ENCODE measurements at places on chromosomes 1 and 21. TPM values are rescaled to one million over a fixed set of nuclear protein-coding genes. Genes with fewer than 3 reads are reported as not detected.

DNA sequence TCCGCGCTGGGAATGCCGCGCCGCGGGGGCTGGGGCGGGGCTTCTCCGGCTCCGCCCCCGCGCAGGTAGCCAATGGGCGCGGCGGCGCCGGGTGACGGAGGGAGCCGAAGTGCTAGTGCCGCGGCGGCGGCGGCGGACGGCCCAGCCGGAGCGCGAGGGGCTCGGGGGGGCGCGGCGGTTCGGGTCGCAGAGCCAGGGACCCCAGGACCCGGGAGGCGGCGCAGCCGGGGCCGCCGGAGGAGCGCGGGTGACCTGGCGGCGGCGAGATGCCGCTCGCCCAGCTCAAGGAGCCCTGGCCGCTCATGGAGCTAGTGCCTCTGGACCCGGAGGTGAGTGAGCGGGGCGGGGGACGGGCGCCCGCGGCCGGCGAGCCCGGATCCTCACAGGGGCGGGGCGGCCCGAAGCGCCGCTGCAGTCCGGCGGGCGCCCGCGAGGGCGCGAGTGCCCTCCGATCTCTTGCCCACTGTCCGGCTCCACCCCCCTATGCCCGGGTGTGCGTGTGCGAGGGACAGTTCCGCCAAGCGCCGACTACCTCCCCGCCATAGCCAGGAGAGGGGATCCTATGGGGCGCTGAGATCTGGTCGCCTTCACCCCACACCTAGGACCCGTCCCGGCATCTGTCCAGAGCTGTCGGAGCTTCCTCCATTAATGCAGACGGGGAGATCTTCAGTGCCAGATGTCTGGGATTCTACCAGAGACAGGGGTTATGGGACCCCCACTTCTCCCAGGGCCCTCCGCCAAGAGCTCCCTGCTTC lies at the start of gene RPS6KA1:
TSS of gene RPS6KA1 (plus strand) at position 107 of the 755 bp plus-strand sequence. CDS start at position 267, 160 bp downstream.
- DNase-seq, result peak; percentile 68

- DNase-seq, result no peak
These were observed 32.0 kb downstream of the SUSD4 start for GRCh38 chr1:223331929-223332328.

DNA sequence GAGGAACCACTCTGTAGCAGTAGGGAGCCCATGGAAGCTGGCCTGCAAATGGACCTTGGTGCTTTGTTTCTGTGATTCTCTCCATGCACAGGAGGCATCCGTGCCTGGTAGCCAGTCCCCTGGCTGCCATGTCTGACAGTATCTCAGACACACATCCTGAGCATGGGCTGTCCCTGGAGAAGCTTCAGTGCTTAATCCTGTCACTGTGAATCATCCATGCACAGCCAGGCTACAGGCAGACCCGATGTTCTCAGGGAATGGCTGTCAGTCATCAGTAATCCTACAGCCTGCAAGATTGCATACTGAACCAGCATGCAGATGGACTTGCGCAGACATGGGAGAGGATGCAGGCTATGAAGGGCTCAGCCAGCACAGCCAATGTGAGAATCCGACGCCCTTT lies 606.3 kb upstream of the PLXNA2 start:
- DNase-seq, result no peak

DNA sequence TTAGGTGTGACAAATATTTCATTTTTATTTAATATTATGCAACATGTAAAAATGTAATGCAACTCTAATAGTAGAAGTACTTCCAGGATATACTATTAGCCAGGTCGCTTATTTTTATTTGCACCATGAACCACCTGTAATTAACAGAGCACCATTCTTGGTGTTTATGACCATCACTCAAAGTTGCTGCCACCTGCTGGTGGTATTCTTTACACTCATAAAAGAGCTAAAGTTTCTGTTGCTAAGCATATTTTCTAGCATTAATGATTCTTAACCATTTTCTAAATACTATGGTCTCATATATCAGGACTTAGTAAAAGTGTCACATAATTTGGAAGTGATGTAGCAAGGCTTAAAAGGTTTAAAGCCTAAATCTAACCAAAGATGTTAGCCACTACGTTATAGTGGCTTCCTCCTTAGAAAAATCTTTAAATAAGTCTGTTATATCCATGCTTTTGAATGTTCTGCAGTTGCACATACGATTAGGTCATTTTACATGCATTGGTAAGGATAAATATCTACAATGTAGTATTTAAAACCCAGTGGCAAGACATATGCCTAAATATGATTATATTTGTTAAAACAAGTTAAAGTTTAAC lies 244.5 kb downstream of the NEGR1 start:
- DNase-seq, result no peak

GRCh38 chr1:116373431-116374352 lies 648 bp downstream of the ATP1A1 start:
- DNase-seq, result peak; percentile 71

DNA sequence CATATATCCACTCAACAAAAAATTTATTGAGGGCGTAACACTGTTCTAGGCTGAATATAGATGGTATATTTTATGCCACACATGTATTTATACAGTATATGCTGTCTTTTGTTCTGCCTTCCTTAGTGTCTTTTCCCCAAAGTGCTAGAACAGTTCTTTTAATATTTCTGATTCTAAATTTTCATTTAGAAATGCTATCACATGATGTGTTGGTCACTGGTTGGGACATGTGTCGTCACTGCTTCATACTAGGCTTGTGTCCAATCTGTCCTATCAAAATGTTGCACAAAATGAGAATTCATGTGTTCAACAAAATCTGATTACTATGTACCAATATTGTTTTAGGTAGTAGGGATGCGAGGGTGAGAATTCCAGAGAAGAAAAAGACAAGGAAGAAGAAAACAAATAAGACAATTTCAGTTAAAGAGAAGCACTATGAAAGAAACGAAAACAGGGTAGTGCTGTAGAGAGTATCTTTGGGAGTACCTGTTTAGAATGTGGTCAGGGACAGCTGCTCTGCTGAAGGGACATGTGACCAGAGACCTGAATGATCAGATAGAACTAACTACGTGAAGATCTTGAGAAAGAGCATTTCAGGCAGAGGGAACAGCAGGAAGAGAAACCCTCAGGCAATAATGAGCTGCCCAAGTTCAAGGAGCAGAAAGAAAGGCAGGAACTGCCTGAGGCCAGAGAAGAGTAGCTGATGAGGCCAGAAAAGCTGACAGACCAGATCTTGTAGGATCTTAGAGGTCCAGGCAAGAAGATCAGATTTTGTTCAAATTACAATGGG lies 1.3 kb downstream of the KMO start:
- no peak for DNase-seq

- DNase-seq, result no peak
These were observed 75.6 kb upstream of the NGF start for GRCh38 chr1:115413621-115414020.

GRCh38 chr1:1430992-1431844 lies 4.3 kb upstream of the VWA1 start:
- no peak for DNase-seq

- DNase-seq, result no peak
These were observed 187.3 kb upstream of the DMRTA2 start for GRCh38 chr1:50610563-50610962.

DNA sequence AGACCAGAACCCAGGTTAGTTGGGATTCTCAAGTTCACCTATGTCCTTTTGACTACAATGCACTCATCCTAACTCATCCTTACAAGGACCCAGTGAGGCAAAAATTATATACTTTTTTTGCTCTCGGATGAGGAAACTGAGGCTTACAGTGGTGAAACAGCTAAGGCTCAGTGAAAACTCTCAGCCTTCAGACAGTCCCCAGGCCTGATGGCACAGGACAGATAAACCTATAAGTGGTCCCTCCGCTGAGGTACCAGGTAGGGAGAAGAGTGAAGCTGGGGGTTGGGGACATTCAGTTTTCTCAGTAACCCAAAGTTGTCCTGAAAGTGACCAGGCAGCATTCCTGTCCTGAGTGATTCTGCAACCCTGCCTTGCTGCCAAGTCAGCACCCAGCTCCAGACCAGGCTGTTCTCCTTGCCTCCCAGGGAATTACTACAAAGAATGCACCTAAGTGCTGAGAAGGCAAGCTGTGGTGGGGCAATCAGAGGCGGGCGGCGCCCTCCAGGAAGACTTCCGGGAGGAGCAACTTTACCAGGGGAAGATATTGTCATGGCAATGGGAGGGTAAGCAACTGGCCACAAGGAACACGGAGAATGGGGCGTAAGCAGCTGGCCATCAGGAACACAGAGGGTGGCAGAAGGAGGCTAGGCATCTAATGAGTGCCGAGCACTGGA lies 4.6 kb downstream of the TENT5B start:
- no peak for DNase-seq

DNA sequence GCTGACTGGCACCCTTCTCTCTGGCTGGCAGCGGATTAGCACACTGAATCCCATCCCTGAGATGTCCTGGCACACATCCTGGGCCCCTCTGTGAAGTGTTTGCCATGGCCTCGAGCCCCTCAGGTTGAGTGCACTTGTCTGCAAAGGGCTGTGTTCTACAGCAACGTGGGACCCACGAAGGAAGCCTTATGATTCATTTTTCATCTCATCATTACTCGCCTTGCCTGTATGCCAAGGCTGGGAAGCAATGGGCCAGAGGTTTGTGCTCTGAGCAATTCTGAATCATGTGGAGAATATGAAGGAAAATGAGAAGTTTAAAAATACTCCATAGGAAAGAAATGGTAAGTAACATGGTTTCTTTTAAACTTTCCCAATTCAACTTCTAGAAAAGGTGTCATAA lies 124.8 kb upstream of the LMO4 start:
- DNase-seq, result no peak

DNA sequence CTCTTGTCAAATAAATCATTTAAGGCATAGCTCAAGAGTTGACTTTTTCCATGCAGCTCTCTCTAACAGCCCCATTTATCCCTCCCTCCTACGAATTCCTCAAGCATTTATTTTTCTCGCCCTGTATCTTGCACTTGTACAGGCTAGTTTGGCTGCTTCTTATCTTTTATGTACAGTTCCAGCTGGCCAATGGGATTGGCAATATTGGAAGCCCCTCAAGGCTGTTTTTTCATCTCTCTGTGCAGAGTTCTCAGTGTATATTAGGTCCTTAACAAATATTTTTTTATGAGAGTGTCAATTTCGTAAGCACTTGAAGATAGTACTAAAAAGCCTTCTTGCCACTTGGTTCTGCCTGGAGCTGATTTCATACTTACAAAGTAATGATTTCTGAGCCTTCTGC lies 356.0 kb downstream of the ST6GALNAC3 start:
- no peak for DNase-seq

GRCh38 chr1:11598461-11598860 lies 55.8 kb downstream of the FBXO2 start:
- no peak for DNase-seq

DNA sequence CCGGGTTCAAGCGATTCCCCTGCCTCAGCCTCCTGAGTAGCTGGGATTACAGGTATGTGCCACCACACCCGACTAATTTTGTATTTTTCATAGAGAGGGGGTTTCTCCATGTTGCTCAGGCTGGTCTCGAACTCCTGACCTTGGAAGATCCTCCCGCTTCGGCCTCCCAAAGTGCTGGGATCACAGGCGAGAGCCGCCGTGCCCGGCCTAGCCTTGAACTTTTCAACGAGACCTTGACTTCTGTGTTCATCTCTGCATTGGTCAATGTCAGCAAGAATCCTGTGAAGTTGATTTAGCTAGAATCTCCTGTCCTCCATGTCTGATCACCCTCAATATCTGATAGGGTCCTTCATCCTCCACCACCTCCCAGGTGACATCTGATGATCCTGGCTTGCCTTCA lies 11.4 kb upstream of the CNR2 start:
- no peak for DNase-seq

DNA sequence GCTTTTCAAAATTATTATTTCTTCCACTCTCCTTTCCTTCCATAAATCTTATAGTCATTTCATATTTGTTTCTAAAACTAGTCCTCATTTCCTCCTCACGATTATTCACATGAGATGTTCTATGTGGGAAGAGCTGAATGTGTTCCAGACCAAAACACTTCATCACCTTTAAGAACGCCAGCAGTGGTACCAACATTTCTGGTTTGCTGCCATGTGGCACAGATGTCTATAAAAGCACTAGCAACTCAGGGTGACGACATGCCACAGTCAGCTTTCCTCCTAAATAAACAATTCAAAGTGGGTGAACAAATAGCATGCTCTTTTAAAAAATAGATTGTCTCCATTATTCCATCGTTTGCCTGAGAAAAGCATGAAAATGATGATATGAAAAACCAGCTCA lies 1217.8 kb upstream of the ADGRL2 start:
- DNase-seq, result no peak

- DNase-seq, result no peak
These were observed 206.3 kb downstream of the OMA1 start for GRCh38 chr1:58340185-58340584.

DNA sequence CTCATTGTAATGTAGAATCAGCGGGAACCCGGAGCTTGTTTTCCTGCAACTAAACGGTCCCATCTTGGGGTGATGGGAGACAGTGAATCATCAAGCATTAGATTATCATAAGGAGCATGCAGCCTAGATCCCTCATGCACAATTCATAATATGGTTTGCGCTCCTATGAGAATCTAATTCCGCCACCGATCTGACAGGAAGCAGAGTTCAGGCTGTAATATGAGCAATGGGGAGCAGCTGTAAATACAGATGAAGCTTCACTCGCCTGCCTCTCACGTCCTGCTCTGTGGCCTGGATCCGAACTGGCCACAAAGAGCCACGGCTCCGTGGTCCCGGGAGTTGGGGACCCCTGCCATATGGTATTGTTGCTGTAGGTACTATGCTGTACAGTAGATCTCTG lies 1.6 kb downstream of the IFI44 start:
- DNase-seq, result no peak

DNA sequence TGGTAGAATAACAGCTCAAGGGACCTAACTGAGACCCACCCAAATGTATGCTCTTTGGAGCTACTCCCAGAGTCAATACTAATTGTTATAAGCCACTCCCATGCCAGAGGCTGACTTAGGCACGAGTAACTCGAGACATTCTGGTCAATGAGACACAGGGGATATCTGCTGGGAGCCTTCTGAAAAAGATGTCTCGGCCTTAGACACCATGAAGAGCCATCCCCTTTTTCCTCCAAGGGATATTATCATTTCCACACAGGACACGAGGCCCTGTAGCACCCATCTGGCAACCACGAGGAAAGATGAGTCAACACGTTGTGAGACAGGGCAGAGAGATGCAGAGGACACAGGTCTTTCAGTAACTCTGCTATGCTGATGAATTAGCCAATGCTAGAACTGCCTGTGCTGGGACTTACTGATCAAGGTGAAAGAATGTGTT lies 30.7 kb downstream of the ITPKB start:
- DNase-seq, result no peak

DNA sequence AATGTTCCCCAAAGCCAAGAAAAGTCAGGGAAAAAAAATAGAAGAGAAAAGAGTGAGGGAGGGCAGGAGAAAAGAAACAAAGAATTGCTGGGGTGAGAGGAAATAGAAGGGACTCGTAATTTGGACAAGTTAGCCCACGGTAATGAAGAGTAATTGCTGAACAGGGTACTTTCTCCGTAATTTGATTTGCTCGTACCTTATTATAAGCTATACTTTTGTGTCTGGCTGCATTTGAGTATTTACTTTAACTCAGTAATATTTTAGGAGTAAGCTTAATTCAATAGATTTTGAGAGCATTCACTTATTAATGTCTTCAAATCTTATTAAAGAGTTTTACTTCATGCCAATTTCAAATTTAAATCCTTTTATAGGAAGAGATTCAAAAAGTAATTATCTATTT lies 527.5 kb downstream of the COL11A1 start:
- DNase-seq, result no peak

The TTC39A gene
- 25.7 TPM for total RNA-seq

The PPFIA4 gene
- total RNA-seq, result 24.8 TPM

The GBP2 gene
- total RNA-seq, result 8.8 TPM

The SPRR1B gene
- not detected for total RNA-seq

The MTARC2 gene
- 22.6 TPM for total RNA-seq

The OR2G3 gene
- not detected for total RNA-seq

The PSMD4 gene
- 142 TPM for total RNA-seq

The TFB2M gene
- 18.3 TPM for total RNA-seq
